ENCODE measurements at places on chromosomes 4 and X.

- DNase-seq: no peak
These were observed 41.5 kb downstream of the CBLL2 start for GRCh38 chrX:22314211-22314610.

GRCh38 chr4:13944095-13944511 lies 316.6 kb upstream of the BOD1L1 start:
- DNase-seq: no peak

- DNase-seq: no peak
These were observed 3.2 kb upstream of the ARHGAP36 start for GRCh38 chrX:131054906-131055305.

DNA sequence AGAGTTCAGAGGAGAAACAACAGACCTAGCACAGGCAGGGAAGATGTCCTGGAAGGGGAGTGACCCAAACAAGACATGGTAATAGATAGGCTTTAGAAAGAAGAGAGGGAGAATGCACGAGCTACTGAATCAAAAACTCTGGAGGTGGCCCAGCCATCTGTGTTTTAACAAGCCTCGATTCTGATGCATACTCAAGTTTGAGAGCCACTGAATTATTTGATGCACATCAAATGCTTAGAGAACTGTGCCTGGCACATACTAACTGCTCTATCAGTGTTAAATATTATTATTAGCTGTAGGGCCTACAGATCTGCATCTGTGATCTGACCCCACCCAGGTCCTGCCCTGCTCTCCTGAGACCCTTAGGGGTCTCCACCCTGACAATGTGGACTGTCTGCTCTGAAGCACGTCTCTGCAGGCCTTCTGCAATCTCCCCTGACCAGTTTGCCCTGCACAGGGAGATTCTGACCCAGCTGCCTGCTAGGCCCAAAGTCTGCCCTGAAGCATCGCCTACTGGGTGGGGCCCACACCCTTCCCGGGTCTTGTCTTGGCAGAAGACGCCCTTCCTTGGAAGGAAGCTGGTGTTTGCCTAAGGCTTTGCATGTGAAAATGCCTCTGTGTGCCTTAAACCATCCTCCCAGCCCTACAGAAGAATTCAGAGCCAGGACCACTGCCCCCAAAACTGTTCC lies 201.5 kb upstream of the KLF3 start:
- DNase-seq: no peak

GRCh38 chr4:185479507-185479971 lies 8.0 kb upstream of the CCDC110 start:
- no peak for DNase-seq

GRCh38 chr4:78938474-78938867 lies 767 bp downstream of the PAQR3 start:
- DNase-seq: no peak

DNA sequence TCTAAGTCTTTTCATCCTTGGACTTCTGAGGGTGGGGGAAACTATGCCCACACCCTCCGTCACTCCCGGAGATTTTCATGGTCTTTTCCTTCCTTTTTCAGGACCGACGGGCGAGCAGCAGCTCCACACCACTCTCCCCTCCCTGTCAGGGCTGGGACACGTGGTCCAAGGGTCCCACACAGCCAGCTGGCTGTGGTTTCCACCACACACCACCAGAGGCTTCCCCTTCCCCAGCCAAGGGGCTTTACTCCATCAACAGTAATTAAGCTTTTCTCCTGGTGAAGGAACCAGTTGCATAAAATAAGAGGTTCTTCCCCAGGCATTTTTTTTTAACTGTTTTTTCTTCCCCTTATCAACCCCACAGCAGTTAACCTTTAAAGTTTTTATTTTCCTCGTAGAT lies 453.9 kb downstream of the GPAT3 start:
- no peak for DNase-seq

DNA sequence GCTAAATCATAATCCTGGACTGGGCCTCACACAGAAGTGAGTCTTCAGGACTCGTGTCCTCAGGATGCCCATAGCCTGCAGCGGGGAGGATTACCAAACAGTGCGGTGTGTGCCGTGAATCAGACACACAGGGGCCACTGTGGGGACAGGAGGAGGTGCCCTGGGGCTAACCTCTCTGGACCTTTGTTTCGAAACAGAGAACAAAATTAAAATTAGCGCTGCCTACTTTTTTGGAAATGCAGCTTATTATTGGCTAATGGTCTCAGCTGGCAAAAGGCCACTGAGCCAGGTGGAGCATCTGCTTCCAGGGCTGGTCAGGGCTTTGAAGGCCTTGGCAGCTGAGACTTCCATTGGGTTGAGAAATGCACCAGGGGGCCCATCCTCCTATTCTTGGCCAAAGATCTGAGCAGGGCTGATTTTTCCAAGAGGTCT lies 236.2 kb downstream of the EVC2 start:
- DNase-seq: no peak

GRCh38 chr4:114019969-114020358 lies 40.5 kb upstream of the ARSJ start:
- no peak for DNase-seq

GRCh38 chr4:86660401-86660800 lies 66.3 kb downstream of the PTPN13 start:
- DNase-seq: no peak

DNA sequence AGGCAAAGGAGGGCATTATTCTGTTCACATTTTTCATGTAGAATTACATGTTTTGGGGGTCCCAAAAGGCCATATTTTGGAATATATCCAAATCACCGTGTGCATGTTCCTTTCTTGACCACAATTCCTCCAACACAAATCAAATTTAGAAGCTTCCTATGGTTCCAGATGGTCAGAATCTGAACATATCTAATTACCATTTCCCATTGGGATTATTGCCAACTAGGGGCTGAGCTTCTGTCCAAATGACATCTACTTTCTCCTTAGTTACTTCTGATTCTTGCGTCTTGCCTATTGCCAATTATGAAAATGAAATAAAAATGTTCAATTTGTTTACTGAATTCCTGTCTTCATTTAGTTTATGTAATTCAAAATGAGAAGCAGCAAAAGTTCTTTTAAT lies 163.7 kb downstream of the CPE start:
- DNase-seq: no peak

- DNase-seq: no peak
These were observed 232.2 kb downstream of the DHX15 start for GRCh38 chr4:24352112-24352511.

GRCh38 chrX:308821-309520 lies 9.6 kb downstream of the GTPBP6 start:
- no peak for DNase-seq

- no peak for DNase-seq
These were observed 5.3 kb downstream of the MPC1L start for GRCh38 chrX:40628506-40628905.

- DNase-seq: peak; percentile 35
These were observed 58.8 kb downstream of the SPINK2 start for GRCh38 chr4:56762484-56763250.

- DNase-seq: no peak
These were observed 288.5 kb downstream of the ASMT start for GRCh38 chrX:1903236-1903935.

DNA sequence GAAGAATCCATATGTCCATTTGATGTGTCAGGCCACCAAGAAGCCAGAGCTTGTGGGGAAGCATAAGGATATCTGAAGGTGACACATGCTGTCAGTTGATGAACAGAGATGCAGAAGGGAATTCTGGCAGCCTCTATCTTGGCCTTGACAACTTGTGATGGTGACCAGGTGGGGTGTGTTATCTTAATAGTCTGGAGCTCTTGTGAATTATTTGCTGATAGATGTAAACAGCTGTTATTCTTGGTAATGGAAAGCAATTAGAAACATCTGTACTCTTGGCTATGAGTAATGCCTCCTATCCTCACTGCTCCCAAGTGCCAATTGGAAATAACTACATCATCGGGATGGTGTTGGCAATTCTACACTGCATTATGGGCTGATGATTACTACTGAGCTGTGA lies 51.9 kb downstream of the NAA11 start:
- no peak for DNase-seq

DNA sequence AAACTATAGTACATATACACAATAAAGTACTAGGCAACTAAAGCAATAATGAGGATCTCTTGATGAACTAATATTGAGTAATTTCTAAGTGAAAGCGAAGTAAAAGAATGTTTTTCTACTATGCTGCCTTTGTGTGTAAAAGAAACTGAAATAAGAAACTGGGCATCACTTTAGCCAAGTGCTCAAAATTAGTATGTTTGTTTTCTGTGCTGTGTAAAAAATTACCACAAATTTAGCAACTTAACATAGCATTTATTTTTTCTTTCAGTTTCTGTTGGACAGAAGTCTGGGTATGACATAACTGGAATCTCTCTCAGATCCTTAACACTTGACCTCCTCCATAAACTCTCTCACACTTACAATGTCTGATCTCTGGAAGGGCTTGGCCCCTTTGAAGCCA lies 687.1 kb upstream of the MAGEB2 start:
- DNase-seq: no peak

DNA sequence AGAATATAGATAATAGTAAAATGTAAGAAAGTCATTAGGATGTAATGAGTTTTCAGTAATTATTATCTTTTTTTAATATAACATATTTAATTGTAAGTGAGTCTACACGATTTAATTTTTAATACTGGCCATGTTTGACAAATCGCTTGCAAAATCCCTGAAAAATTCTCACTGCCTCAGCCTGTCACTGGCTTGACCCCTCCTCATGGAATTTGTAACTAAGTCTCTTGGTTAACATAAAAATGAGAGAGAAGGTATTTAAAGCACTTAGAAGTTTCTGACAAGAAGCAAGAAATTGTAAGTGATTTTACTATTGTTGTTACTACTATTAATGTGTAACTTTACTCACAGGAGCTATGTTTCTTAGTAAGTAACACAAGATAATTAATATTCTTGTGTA lies 237.9 kb upstream of the GK2 start:
- DNase-seq: no peak

DNA sequence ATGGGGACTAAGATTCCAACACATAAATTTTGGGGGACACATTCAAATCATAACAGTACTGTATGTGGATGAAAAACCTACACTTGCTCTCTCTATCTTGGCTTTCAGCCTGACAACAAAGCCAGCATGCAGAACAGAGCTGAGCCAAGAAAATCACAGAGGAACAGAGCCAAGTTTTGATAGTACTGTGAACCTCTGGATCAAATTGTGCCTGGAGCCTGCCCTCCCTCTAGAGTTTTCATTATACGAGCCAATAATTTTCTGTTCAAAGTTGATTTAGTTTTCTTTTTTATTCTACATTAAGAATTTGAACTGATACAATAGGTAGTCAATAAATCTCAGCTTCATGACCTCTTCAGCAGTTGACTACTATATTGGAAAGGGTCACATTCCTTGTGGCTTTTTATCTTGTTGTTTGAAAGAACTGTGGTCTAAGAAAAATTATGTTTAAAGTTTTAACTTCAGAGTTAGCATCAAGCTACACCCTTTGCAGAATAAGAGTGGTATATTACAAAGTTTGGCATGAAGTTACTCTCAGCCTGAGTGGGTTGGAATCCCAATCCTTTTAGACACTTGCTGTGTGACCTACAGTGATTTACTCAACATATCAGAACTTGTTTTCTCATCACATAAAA lies 31.1 kb downstream of the GRID2 start:
- DNase-seq: no peak

- no peak for DNase-seq
These were observed 14.4 kb upstream of the CENPU start for GRCh38 chr4:184748251-184748652.

DNA sequence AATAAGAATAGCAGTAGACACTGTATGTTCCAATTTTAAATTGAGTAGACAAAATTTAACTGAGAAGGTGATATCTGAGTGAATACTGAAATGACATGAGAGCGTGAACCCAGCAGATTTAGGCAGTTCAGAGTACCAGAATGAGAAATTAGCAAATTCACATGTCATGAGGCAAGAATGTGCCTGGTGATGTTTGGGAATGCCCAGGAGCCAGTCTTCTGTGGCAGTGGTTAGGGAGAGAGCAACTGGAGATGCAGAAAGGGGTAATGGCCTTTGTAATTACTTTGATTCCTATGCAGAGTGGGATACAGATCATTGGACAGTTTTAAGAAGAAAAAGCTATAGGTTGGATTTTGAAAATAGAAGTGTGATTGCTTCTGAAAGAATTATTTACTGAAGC lies 621.9 kb downstream of the TECRL start:
- no peak for DNase-seq

GRCh38 chrX:13367950-13368349 lies 48.1 kb upstream of the ATXN3L start:
- no peak for DNase-seq

- no peak for DNase-seq
These were observed 8.3 kb downstream of the S100G start for GRCh38 chrX:16658284-16658683.

DNA sequence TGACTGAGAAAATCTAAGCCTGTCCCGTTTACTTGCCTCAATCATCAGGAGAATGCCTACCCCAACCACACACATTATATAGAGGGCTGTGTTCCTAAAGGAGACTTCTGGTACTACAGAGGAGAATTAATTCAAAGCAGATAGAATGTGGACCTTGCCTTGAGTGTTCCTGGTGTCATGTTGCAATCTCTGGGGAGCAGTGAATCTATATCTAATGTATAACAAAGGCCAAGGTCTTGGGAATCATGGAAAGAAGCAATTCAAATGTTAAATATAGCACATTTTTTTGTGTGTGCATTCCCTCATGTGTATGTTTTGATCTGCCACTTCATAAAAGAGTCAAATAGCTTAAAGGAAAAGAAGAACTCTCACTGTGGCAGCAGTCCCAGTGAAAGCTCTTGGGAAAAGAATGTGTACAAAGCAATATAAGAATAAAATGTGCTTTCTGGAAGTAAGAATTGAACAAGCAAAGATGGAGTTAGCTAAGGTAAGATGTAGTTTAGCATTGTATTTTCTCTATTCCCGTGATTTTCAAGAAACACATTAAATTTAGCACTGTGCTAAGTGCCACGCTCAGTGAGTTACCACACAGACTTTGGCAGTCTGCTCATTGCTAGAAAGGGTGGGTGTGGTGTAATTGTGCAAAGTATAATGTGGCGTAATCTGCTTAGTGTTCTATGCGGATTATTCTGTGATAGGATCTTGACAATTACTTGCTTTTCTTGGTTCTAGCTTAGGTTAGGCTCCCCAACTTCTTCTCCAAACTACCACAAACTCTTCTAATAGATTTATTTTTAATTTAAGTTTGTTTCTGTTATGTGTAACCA lies 13.7 kb downstream of the ADH6 start:
- no peak for DNase-seq
